Activated CD4-positive, CD25-positive, alpha-beta regulatory T cell treated with anti-CD3 and anti-CD28 coated beads, Interleukin-2, amount 50 U/mL, for 16 hours (primary cell): ENCODE measurements at places on chromosomes 5 and 9.

DNA sequence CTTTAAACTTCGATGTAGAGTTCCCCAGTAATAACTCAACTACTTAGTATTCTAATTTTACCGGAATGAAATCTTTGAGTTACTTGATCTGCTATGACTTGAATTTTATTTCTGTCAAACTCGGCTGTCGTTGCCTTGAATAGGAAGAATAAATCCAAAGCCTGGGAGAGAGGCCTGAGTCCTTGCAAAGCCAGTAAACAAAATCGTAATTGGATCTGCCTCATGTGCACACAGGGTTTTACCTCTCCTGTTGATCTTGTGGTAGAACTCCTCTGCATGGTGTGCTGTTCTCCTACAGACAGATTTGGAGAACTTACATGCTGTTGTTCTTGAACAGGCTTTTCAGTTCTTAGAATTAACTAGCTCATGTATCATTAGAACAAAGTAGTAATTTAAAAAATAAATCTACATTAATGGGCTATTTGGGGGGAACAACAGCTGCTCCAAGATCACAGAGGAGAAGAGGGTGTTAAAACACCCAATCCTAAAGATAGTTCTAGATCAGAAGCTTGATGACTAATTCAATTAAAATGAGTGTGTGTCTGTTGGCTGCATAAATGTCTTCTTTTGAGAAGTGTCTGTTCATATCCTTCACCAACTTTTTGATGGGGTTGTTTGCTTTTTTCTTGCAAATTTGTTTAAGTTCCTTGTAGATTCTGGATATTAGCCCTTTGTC, 28.9 kb downstream of the HSPB3 start:
- DNase-seq, result no peak

DNA sequence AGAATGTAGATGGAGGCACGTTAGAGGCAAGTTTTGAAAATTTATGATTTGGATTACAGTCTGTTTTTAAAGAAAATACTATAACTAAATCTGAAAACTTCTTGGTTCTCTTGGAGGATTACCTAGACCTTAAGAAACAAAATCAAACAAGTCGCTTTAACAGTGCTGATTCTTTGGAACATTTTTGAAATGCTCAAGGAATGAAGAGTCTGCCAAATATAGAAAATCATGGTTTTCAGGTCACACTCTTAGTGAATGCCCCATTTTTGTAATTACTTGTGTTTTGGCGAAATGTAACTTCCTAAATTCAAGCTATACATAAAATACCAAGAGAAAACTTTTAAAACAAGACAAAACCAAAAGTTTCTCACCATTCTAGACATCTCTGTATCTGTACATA, 93.2 kb downstream of the EQTN start:
- DNase-seq, result no peak

- no peak for DNase-seq
These were observed 73.9 kb downstream of the KIF24 start for GRCh38 chr9:34254966-34255825.

DNA sequence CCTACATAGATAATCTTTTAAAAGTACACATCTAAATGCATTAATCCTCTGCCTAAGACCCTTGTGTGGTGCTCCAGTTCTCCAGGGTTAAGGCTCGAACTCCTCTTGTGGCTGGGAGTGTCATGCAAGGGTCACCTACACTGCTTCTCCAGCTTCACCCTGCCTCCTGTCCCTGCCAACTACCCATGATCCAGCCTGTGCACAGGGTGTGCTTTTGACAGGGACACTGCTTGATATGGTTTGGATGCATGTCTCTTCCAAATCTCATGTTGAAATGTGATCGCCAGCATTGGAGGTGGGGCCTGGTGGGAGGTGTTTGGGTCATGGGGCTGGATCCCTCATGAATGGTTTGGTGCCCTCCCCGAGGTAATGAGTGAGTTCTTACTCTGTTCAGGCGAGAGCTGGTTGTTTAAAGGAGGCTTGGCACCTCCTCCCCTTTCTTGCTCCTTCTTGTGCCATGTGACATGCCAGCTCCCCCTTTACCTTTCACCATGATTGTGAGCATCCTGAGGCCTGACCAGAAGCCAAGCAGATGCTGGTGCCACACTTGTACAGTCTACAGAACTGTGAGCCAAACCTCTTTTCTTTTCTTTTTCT, 48.5 kb downstream of the SLC22A5 start:
- no peak for DNase-seq

- no peak for DNase-seq
These were observed 381.8 kb downstream of the ADGRV1 start for GRCh38 chr5:90940227-90940995.

DNA sequence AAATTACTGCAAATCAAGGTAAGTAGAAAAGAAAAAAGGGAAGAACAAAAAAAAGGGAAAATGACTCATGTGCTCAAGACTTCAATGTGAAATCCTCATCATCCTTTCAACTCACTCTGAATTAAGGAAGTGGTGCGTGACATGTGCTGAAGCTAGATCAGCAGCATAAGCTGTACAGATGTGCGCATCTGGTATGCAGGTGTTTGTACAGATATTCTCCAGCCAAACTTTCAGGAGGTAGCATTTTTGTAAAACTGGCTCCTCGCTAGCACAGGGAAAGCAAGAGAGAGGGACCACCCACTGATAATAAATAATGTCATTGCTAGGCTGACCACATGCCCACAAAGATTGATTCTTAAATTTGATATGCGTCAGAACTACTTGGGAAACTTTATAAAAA, 253.9 kb upstream of the RGMB start:
- no peak for DNase-seq

DNA sequence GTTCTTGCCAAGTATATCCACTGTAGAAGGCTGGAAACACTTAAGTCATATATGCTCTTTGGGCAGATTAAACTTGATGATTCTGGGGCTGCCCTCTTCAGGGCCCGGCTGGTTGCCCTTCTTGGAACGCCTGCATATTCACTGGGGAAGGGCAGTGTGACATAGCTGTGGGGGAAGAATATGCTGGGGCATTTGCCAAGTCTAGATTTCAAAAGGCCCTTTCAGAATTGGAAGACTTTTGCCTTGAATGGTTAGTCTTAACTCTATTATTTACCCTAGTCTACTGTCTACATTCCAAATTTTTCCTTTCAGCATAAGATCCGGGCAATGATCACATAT, 161.2 kb upstream of the PITX1 start:
- no peak for DNase-seq

GRCh38 chr5:112552216-112552615, 133.1 kb upstream of the EPB41L4A start:
- DNase-seq, result no peak

- DNase-seq, result no peak
These were observed 1.3 kb downstream of the NOTCH1 start for GRCh38 chr9:136544548-136544963.
